Tibial nerve (tissue), 4 donors: ENCODE measurements at places on chromosomes 6 and 20.

GRCh38 chr20:35742741-35743523 lies 872 bp upstream of the RBM39 start:
- no peak for DNase-seq

GRCh38 chr20:47704746-47705496 lies 80.4 kb downstream of the SULF2 start:
- no peak for DNase-seq

GRCh38 chr6:108526739-108527174 lies 34.0 kb upstream of the FOXO3 start:
- DNase-seq: no peak

DNA sequence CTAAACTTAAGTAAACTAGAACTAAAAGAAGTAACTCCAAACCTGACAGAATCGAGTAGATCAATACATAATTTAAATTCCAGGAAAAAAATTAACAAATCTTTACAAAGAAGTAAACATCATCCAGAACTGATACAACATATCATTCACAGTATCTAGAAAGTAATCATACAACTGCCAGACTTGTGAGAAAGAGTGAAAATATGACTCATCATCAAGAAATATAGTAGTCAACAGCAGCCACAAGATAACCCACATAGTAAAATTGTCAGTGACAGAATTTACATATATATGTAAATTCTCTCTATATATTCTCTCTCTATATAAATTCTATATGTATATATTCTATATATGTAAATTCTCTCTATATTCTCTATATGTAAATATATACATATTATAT lies 242.8 kb upstream of the RGS17 start:
- DNase-seq: no peak

DNA sequence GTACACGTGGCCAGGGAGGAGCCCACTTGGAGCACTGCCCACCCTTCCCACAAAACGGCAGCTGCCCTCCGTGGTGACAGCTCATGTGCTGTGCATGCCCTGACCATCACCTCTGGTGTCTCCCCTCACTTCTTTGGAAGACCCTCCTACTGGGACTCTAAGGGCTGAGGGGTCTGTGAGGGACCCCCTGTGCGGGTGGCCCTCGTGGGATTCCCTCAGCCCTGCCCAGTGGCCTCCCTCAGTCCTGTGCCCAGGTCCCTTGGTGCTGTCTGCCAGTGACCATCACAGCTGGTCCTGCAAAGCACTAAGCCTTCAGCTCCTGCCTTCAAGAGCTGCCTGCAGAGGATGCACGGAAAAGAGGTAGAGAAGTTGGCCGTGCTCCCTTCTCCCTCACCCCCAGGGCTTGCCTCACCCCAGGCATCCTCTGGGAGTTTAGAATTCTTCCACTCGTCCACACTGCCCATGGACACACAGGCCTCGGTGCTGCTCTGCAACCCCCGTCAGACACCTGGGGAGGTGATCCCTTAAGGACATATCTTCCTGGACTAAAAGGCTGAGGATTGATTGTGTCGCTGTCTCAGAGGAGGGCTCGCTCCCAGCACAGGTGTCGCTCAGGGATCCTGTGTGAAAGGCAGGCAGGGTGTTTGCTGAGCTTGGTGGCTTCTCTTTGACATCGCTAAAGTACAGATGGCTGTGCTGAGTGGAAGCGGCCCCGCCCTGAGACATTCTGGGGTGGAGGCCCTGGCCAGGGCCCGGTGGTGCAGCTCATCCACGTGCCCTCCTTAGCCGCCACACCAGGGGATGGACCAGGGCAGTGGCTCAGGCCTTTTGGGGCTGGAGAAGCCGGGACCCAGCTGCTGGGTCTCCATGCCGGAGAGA lies 119.5 kb upstream of the FRMD1 start:
- DNase-seq: no peak
